ENCODE measurements at places on chromosomes 4 and X.

GRCh38 chrX:135974279-135974856 is 580 bp upstream of the MMGT1 start:
- DNase-seq = peak; percentile 40

DNA sequence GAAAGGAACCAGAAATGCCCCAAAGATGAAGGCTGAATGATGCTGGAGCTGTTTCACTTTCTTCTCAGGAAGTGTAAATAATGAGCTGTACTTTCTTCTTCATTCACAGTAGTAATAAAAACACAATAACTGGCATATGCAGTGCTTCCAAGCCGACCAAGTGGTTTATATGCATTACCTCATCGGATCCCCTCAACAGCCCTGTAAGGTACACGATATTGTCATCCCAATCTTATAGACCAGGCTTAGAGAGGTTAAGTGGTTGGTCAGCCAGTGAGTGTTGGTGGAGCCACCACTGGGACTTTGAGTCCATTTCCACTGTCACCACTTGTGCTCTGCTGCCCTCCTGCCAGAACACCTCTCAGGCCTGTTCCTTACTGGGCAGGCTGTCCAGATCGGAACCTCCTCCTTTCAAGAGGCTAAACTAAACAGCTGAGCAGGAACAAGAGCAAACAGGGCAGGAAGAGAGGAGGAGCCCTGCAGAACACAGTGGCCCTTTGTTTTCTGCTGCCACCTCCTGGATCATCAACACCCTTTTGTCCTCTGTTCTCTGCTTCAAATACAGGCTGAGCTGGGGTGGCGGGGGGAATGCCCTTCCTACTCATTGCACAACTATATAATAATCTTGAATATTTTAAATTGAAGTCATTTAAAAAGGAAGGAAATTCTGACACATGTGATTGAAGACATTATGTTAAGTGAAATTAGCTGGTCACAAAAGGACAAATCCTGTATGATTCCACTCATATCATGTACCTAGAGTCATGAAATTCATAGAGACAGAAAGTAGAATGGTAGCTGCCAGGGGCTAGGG is 112.5 kb upstream of the ATP6AP2 start:
- DNase-seq = no peak

- no peak for DNase-seq
Observed at GRCh38 chrX:31609130-31609529, 537.3 kb upstream of the FTHL17 start.

- no peak for DNase-seq
Observed at GRCh38 chrX:134990475-134990800, 353 bp upstream of the SMIM10 start.

DNA sequence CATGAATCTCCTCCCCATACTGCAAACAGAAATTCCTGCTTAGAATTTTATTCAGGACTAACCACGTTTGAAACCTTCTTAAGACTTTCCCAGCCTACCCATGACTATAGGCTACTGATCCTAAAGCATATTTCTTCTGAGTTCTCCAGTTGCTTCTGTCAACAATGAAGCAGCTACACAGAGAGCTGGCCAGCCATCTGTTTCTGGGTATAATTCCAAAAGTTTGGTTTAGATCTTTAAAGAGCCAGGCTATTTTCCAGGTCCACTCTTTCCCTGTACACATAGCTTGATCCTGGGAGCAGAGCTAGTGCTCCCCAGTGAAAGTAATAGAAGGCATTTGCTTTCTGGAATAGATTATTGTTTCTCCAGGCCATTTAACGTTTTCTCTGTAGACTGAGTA is 4.0 kb upstream of the ITM2A start:
- DNase-seq = no peak

DNA sequence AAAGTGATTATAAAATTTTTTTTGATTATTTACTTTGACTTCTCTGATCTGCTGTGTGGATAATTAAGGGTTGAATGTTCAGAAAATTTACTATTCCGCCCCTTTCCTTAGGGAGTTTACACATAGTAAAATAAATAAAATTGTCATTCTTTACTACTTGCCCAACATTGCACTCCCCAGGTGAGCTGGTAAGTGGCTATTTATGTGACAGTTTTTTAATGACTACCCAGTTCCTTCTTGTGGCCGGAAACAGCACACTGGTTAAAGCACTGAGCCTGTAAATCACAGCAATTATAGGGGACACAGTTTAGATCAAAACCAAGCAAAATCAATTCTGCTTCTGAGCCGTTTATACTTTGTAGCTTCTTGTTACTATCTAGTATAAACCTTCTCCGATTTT is 158.1 kb downstream of the FHIP1A start:
- DNase-seq = no peak

DNA sequence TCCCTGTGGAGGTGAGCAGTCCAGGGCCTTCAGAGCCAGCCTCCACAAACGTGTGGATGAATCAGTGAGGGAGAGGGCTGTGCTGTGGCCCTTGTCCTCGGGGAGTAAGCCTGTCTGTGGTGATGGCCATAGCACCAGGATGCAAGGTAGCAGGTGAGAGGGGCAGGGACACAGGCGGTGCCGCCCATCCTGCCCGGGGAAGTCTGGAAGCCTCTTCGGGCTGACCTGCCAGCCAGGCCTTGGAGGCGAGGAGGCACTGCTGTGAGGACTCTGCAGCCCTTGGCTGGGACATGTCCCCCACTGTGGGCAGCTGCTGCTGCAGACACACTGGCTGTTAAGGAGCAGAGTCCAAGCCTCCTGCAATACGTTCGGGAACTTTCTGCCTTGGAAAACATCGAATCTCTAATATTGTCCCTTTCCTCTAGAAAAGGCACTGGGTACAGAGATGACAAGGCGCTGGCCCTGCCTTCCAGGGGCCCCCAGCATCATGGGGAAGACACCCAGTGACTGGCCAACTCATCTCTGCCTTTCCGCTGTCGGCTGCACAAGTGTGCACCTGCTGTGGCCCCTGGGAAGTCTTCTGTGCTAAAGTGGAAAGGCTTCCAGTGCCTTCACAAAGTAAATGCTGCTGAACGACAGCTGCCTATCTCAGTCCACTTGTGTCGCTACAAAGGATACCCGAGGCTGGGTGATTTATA is 101.4 kb downstream of the ADRA2C start:
- no peak for DNase-seq

GRCh38 chr4:106587558-106587957 is 219.0 kb upstream of the GIMD1 start:
- DNase-seq = no peak

DNA sequence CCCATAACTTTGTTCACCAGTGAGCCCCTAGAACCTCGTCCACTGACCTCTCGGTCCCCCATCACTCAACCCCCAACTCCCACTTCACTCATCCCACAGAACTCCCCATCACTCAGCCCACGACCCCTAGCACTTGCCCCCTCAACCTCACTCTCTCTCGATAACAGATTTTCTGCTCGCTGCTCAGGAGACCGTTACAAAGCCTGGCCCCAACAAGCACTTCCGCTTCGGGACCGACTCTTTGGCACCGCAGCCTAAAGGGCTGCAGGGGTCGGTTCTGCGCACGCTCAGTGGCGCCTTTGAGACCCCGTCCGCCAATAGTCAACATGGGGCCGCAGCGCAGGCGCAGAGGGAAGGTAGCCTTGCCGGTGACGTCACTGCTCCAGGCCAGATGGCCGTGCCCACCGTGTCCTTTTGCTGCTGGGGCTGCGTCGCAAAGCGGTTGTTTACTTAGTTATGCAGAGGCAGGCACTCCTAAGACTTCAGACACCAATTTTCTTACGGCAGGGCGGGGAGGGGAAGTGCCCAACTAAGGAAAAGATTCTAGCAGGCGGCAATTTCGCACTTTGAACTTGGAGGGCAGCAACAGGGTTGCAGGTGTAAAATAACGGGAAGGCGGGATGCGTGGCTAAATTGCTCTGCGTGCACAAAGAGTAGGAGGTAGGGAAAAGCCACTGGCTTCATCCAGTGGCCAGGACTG is at the start of gene ZNF182:
Gene ZNF182 (minus strand): TSS at position 232 of the 700 bp plus-strand sequence. CDS start 1,380 bp downstream, outside the sequence.
- DNase-seq = peak; percentile 79

- DNase-seq = no peak
Observed at GRCh38 chr4:16092682-16093319, 9.0 kb upstream of the PROM1 start.

- no peak for DNase-seq
Observed at GRCh38 chrX:46712764-46713163, 46.2 kb downstream of the SLC9A7 start.

GRCh38 chr4:126265888-126266287 is 951.1 kb downstream of the FAT4 start:
- no peak for DNase-seq

- no peak for DNase-seq
Observed at GRCh38 chrX:68196939-68197791, 236.1 kb downstream of the OPHN1 start.

- no peak for DNase-seq
Observed at GRCh38 chrX:23380581-23380980, 45.9 kb downstream of the PTCHD1 start.

GRCh38 chr4:83846193-83846830 is 310.4 kb downstream of the GPAT3 start:
- no peak for DNase-seq

GRCh38 chrX:124208660-124209059 is 123.8 kb upstream of the TEX13D start:
- no peak for DNase-seq

DNA sequence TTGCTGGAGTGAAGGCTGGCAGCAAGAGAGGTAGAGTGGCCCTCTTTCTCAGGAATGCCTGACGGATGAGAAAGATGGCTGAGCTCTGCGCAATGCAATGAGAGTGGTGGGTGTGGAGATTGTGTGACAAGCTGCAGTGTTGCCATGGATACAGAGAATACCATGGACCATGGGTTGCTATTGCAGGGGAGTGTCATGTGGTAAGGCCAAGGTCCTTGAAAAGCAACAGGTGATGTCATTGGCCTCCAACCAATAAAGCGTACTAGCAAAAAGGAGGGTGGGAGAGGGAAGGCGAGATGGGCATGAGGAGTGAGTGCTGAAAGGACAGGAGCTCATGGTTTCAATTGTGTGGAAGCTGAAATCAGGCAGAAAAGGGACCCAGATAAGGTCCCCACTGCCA is 1.8 kb downstream of the PNMA5 start:
- DNase-seq = no peak

GRCh38 chr4:26178854-26179253 is 142.0 kb upstream of the RBPJ start:
- no peak for DNase-seq

GRCh38 chr4:48360285-48361011 is 19.1 kb downstream of the SLAIN2 start:
- no peak for DNase-seq

DNA sequence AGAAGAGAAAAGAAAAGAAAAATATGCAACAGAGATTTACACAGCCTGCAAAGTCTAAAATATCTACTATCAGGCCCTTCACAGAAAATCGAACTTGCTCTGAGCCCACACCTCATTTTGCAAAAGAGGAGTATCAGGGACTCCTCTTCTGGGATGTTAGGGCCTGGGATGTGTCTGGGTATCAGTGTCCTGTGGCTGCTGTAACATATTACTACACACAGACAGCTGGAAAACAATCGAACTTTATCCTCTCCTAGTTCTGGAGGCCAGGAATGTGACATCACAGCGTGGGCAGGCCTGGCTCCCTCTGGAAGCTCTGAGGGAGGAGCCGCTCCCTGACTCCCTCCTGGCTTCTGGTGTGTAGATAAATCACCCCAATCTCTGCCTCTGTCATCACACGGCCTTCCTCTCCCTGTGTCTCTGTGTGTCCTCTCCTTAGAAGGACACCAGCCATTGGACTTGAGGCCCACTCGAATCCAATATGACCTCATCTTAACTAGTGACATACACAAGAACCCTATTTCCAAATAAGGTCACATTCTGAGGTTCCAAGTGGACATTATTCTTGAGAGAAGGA is 52.9 kb downstream of the PPP2R2C start:
- no peak for DNase-seq

GRCh38 chr4:108350332-108350731 is 181.6 kb upstream of the LEF1 start:
- no peak for DNase-seq

DNA sequence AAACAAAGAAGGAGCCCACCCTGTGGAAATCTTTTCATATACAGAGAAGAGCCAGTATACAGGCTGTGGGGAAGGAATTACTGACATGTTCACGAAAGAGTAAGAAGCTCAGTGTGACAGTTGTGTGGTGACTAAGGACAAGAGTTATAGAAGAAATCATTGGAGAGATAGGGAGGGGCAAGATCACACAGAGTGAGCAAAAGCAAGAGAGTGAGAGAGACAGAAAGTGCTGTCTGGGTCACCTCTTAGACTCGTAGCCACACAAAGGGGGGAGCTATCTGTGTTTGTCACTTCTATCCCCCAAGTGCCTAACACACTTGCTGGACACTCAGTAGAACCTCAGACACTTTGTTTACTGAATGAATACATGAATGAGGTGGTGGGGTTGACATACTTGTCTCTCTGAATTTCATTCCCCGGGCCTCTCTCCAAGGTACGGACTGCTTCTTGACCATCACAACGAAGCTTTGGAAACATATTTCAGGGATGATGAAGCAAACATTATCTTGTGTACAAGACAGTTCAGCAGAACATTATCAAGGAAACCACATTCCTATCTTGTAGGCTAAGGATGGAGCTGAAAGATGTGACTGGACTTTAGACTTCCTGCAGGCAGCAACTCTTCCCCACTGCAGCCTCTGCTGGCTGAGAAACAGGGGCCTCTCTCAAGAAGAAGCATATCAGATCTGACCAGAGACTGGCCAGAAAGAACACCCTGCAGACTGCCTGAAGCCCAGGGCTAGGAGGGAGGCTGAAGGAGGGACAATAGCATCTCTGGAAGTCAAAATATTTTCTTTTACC is 168.2 kb downstream of the AMELX start:
- no peak for DNase-seq

DNA sequence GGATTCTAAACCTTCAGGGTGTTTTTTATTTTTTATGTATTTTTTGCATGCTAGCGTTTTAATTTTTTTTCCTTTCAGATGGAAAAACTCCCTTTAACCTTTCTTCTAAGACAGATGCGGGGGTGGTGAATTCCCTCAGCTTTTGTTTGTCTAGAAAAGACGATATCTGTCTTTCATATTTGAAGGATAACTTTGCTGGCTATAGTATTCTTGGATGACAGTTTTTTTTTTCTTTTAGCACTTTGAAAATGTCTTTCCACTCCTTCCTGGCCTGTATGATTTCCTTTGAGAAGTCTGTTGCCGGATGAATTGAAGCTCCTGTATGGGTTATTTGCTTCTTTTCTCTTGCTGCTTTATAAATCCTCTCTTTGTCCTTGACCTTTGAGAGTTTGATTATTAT is 26.6 kb downstream of the PSAPL1 start:
- DNase-seq = no peak

- DNase-seq = no peak
Observed at GRCh38 chr4:89586864-89587263, 250.1 kb downstream of the SNCA start.

- DNase-seq = no peak
Observed at GRCh38 chrX:44432641-44433040, 89.2 kb upstream of the EFHC2 start.

GRCh38 chr4:6172093-6172926 is 28.0 kb downstream of the JAKMIP1 start:
- DNase-seq = no peak

DNA sequence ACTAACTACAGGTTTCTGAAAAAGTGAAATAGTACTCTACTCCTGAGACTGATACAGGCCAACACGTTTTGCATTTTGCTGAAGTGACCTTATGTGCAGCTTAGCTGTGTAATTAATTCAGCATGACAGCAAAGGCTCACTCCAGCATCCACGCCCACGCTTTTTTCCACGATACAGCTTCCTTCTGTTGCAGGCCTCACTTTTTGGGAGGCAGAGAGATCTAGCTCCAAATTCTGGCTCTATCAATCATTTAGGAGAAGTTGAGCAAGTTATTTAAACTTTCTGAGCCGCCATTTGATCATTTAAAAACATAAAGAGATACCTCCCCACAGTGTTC is 160.3 kb downstream of the AFAP1 start:
- no peak for DNase-seq

- DNase-seq = no peak
Observed at GRCh38 chr4:17132226-17132625, 233.8 kb upstream of the LDB2 start.

- no peak for DNase-seq
Observed at GRCh38 chr4:112199041-112199440, 32.5 kb upstream of the AP1AR start.
